Activated CD4-positive, CD25-positive, alpha-beta regulatory T cell (primary cell): ENCODE measurements at places on chromosomes 7 and 10.

GRCh38 chr10:48907730-48908129 is 31.9 kb downstream of the LRRC18 start:
- no peak for DNase-seq

DNA sequence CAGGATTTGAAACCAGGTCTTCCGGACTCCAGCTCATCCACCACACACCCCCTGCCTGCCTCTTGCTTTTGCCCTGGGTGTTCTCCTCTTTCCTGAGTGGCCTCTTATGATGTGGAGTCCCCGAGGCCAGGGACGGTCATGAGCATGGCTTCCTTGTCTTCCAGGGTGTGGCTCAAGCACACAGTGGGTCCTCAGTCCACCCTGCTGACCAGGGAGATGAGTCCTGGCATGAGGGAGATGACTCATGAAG is 32.8 kb downstream of the DNAJB12 start:
- no peak for DNase-seq

GRCh38 chr10:46550076-46550790 is 6.2 kb downstream of the GPRIN2 start:
- DNase-seq, result no peak

GRCh38 chr7:36862771-36863261 is 138.5 kb upstream of the AOAH start:
- no peak for DNase-seq

DNA sequence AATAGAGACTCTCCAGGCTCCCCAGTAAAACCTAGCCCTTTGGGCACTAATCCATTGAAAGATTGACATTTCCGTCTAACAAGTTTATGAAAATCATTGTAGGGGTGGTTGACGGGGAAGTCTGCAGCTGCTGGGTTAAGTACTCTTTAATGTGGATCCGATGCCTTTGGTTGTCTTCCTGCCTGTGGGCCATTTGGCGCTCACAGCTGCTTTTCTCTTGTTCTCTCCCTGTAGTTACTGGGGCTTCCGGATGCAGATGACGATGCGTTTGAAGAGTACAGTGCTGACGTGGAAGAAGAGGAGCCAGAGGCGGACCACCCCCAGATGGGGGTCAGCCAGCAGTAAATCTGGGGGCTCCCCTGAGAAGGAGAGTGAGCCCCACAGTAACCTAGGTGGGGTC is 22.4 kb downstream of the MTURN start:
- no peak for DNase-seq

GRCh38 chr10:126470991-126471390 is 82.7 kb upstream of the ADAM12 start:
- DNase-seq, result no peak

GRCh38 chr10:97538839-97539238 is 33.7 kb upstream of the ANKRD2 start:
- no peak for DNase-seq

DNA sequence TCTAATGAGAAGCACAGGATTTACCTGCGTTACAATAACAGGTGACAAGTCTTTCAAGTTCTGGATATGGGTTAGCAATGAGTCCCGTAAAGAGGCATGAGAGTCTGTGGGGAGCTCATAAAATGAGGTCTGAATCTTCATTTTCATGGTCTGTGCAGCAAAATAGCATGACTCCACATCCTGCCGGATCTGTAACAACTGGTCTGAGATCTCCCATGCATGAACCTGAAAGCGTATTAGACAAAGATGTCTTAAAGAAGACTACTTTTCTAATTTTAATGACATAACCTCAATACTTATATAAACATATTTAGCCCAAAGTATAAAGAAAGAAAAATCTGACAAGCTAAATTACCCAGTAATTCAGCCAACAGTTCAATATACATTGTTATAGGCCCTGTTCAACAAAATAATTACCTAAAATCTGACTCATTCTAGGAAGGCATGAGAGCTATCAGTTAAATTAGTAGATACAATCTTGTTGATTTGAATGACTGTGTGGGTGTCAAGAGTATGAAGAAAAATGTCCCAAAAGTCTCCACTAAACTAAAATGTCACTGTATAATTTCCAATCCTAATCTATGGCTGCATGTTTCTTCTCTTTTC is 36.9 kb downstream of the TNPO3 start:
- no peak for DNase-seq

DNA sequence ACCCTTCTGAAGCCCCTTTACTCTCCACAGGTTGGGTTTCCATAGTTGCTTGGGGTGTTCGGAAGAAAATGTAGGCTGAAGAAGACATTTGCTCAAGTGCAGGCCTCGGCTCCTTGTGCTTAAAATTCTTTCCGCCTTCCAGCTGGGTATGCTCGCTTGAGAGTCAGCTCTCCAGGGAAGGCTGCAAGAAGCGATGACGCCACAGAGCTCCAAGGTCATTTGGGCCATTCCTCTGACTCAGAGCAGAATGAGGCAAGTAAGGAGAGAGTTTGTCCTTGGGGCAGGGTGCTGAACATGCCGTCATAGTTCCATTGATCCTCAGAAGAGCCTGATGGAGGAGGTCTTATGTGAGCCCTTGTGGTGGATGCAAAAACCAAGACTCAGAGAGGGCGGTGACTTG is 27.4 kb upstream of the HSPA12A start:
- DNase-seq, result no peak

DNA sequence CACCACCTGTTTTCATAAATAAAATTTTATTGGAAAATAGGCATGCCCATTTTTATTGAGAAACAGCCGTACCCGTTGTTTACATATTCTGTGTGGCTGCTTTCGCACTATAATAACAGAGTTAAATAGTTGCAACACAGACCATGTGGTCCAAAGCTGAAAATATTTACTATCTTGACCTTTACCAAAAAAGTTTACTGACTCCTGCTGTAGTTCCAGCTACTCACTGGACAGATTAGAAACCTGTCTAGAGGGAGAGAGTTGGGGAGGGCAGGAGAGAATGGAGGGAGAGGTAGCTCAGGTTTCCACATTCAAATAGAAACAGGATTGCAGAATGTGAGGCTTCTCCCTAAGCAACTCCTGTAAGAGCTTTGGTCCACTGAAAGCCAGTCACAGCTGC is 55.1 kb upstream of the GLCCI1 start:
- DNase-seq, result no peak

DNA sequence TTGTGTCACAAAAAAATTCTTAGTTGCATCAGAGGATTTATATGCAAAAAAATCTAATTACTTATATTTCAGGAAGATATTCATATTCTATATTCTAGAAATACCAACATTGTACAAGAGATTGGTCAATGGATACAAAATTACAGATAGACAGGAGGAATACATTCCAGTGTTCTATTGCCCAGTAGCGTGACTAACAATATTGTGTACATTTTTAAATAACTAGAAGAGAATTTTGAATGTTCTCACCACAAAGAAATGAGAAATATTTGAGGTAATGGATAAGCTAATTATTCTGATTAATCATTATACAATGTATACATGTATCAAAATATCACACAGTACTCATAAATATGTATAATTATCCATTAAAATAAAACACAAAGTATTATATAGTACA is 253.3 kb downstream of the IPMK start:
- no peak for DNase-seq

DNA sequence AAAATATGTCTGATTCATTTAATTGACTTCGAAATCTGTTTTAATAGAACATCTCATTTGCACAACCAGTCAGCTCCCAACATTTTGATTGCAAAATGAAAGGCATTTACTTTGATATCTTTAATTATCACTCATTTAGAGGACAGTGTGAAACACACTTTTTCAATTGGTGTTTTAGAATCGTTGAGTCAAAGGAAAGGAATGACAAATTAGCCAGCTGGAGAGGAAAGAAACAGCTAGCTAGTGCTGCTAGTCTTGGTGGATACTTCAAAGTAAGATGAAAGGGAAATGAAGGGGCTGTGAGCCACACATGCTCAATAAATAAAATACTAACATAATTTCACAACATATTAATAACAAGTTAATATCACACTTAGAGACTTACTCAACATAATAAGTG is 570.2 kb downstream of the PHTF2 start:
- DNase-seq, result no peak

DNA sequence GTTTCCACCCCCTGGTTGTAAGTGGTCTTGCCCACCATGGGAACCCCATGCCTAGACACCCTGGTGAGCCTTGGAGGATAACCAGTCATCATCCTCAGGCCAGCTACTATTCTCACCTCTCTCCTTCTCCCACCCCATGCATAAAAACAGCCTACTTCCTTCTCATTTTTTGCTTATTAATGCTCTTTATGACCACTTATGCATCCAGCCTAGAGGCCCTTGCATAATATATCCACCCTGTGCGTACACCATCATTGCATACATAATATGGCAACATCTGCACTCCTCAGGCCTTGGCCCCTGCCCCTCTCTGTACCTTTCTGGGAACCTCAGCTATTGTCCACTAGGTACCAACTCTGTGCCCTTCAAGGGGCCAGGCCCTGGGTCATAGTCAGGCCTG is 91.0 kb downstream of the CDH23 start:
- DNase-seq, result no peak

- DNase-seq, result no peak
Measured at GRCh38 chr7:116261904-116262303, 51.6 kb downstream of the TES start.

- no peak for DNase-seq
Measured at GRCh38 chr10:85916994-85917573, 449.5 kb downstream of the GRID1 start.

DNA sequence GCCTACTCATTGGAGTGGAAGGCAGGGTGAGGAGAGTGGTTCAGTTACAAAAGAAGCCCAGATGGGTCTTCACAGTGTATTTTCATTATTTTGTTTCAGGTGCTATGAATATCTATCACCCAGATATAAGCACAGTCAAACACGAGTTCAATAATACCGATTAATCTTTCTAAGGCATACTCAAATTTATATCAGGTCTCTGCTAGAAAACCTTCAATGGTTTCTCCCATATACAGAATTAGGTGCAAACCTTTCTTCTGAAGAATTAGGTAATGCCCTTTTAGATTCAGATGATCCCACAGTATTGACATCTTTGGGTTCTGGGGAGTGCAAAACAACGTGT is 14.7 kb upstream of the HPS1 start:
- no peak for DNase-seq

GRCh38 chr10:11184093-11184492 is 166.4 kb downstream of the CELF2 start:
- no peak for DNase-seq

DNA sequence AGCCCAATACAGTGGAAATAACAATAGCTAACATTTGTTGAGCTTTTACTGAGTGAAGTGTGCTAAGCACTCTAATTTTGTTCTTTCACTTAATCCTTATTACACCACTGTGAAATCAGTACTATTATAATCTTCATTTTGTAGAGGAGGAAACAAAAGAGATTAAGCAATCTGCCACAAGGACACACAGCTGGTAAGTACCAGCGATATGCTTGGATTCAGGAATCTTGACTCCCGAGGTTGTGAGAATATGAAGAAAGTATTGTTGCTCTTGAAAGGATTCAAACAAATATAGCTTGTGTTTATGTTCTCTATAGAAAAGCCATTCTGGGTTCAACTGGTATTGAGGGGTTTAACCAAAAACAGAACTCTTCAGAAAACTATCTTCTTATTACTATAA is 93.7 kb upstream of the HECTD2 start:
- DNase-seq, result no peak

- no peak for DNase-seq
Measured at GRCh38 chr10:92146107-92146506, 144.8 kb downstream of the CPEB3 start.

GRCh38 chr10:103845972-103846371 is 9.4 kb downstream of the SH3PXD2A start:
- no peak for DNase-seq

- no peak for DNase-seq
Measured at GRCh38 chr10:68997211-68997610, 8.6 kb downstream of the KIFBP start.

DNA sequence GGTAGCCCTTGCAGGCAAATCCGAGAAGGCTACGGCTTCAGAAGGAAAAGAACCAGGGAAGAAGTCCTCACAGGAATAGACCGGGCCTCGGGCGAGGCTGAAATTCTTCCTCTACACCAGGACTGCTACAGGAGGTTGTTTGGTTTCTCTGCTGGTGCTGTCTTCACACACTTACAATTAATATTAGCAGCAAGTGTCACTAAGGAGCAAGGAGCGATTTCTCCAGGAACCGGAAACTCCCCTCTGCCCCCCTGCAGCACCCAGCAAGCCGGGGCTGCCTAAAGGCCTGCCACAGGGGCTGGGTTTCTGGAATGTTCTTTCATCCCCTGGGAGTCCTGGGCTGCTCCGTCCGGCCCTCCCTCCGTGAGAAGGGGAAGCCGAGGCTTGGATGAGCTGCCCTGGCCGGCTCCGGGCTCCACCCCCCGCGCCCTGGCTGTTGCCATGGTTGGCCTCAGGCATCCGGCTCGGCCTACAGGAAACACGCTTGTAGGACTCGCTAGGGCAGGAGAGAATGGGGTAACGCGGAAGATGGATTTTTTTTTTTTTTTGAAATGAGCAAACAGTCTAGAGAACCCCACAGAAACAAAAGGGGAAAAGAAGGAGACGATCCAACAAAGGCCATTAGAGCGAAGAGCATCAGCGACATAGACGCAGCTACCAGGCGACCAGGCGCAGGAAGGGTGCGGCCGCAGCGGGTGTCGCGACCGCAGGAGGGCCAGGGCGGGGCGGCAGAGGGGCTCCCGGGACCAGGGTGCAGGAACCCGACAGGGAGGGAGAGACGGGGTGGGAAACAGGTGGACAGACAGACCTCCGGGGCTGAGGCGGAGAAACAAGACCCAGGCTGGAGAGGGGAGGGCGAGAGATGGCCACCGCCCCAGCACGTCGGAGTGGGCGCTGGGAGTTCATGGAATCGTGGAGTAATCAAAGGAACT is 33.0 kb downstream of the EN2 start:
- DNase-seq, result no peak

- DNase-seq, result no peak
Measured at GRCh38 chr7:20786049-20786412, 655 bp downstream of the SP8 start.

DNA sequence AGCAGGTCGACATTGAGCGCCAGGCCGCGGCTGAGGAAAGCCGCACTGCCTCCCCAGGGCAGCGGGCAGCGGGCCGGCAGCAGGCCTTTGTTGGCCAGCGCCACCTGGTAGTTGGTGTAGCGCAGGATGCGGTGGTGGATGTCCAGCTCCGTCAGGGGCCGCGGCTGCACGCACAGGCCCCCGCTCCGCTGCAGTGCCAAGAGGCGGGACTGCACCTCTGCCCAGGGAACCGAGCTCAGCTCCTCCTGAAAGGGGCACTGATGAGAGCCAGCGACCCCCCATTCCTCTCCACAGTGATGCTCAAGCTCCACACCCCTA is 5.2 kb downstream of the ATG9B start:
- no peak for DNase-seq
